ENCODE measurements at places on chromosomes 3 and 15.

- no peak for DNase-seq
Measured at GRCh38 chr3:71503525-71504249, 79.8 kb downstream of the FOXP1 start.

- DNase-seq, result no peak
Measured at GRCh38 chr15:41256577-41257038, 25.5 kb downstream of the CHP1 start.

DNA sequence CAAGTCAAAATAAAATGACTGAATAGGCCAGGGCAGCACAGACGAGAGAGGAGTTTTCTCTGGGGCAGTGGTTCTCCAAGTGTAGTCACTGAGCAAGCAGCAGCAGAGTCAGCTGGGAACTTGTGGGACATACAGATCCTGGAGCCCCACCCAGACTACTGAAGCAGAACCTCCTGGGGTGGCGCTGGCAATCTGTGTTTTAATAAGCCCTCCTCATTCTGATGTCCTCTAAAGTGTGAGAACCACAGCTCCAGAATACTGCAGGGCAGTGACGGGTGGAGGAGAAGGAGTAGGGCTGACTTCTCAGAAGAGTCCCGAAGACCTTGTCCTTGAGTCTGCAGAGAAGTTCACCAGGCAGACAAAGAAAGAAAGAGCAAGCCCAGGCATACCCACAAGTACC lies 251.3 kb upstream of the HES1 start:
- DNase-seq, result no peak

DNA sequence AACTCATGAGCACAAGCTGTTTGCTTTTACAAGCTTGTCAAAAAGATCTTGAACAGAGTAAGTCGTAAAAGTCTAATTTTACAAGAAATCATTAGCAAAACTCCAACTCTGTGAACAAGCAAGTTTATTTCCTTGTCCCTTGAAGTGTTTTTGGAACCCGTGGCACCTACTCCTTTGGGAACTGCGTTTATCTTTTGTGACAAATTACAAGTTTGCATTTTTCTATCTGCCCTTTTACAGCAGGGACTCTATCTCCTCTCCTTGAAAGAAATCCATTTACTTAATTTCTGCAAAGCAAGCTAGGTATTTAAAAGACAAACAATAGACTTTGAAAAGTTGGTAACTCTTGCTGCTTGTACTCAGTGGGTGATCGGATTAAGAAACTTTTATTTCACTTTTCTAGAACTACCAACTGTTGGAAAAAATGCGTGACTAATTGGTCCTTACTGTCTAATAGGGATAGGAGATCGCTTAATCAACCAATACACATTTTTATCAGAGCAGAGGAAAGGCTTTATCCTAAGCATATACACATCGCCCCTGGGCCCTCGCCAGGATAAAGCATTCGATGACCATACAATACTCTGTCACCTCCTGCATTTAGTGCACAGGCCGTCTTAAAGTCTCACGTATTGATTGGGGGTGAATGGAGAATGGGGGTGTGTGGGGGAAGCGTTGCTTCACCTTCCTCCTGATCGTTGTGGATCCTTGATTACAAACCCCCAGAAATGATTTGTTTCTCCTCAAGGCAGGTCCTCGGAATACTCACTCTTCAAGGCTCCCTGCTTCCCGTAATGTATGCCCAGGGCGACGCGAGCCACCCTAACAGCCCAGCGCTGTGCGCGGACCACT lies 1.7 kb downstream of the PRTG start:
- DNase-seq, result no peak

GRCh38 chr15:60411774-60412425 lies 14.1 kb upstream of the ANXA2 start:
- no peak for DNase-seq
